ENCODE measurements at places on chromosomes 1 and 21. TPM values are rescaled to one million over a fixed set of nuclear protein-coding genes. Genes with fewer than 3 reads are reported as not detected.
A peak's percentile ranks its signal among the peaks of the same experiment; 100 is the strongest.

DNA sequence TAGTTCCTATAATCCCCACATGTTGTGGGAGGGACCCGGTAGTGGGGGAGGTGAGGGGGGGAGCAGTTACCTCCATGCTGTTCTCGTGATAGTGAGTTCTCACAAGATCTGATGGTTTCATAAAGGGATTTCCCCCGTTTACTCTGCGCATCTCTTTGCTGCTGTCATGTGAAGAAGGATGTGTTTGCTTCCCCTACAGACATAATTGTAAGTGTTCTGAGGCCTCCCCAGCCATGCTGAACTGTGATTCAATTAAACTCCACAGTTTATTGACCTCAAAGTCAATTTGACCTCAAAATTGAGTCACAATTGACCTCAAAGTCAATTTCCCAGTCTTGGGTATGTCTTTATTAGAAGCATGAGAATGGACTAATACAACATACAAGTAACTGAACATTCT is 19.7 kb downstream of the DPH5 start:
- peak; percentile 24 for DNase-seq

DNA sequence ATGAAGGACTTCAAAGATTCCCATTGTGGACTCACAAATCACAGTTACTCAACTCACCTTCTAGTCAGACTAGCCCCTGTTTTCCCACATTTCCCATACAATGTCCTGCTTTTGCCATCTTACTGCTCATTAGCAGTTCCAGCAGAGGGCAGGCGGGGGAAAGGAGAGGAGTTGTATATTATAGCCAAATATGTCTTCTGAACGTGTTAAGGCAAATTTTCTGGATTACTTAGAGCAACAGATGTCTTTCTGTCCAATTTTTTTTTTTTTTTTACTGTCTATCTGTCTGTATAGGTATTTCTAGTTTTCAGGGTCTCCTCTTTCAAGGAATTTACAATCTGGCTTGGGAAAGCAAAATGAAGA is 29.9 kb upstream of the DDAH1 start:
- peak; percentile 79 for DNase-seq

DNA sequence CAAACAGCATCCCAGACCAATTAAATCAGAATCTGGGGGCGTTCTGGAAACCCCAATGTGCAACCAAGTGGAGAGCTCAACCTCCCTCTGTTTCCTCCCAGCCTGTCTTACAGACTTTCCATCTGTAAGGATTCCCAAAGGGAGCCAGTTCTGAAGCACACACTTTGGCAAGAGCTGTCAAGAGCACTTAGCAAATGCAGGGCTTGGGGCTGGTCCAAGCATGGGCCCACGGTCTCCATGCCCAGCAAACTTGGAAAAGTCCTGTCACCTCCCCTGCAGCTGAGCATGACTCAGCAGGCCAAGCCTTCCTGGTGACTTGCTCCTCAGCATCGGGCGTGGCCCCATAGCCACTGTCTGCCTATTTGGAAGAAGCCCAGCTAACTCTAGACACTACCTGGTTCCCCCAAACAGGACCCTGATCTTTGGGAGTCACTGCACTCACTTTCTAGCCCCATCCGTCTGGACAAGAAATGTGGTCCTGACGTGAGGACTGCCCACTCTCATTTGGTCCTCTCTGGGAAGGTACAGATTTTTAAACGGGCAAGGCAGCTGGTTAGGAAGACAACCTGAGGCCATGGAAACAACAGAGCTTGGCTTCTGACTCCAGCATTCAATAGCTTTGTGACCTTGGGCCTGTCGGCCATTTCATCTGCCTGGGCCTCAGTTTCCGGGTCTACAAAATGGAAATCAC is 16.9 kb downstream of the SLC2A1 start:
- DNase-seq, result peak; percentile 87

Gene C1orf56
- total RNA-seq, result 4.7 TPM

- DNase-seq, result no peak
These were observed 404.2 kb downstream of the PLPP3 start for GRCh38 chr1:56175211-56175610.

DNA sequence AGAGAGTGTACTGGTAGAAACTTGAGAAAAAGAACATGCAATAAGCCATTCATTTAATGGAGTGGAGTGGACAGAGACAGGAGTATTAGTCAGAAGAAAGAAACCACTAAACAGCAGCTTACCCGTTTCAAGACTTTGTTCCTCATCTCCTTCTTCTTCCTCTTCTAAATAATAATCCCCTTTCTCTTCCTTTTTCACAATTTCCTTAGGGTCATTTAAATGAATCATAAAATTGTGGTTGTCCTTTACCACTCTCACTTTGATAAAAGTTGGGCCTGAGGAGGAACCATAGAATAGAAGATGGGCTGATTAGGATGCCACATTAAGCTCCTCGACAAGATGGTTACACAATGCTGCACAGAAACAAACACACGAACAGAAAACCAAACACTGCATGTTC is 109.6 kb downstream of the WDR3 start:
- DNase-seq, result no peak

DNA sequence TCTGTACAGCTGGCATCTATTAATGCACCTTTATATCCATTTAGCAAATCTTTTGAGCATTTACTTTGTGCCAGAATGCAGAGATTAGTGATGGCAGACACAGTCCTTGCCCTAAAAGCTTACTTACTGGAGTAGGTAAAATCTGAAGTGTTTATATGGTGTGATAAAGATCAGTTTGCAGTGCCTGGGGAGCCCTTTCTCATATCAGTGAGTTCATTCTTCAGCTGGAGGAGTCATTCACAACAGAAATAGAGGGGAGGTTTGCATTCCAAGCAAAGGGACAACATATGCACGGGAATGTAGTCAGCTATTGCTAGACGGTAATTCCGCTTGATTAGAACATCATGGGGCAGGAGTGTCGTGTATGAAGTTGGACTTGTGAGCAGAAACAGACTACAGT is 8.4 kb downstream of the SLC35F3 start:
- DNase-seq, result no peak

GRCh38 chr1:209768354-209768774 is 12.5 kb downstream of the TRAF3IP3 start:
- DNase-seq, result no peak

DNA sequence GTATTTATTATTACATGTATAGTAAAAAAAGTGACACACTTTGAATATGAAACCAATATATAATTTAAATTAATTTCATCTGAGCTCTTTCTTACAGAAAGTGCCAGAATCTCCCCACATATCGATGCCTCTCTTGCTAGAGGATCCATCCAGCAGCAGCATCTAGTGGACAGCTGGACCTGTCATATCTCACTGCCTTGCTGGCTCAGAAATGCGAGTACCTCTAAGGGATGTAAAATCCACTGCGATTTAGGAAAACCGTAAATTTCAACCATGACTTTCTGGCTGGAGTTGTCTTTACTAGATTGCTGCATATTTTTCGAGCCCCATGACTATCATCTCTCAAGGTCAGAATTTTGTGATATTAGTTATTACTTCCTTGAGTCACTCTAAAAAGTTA is 333.8 kb downstream of the NEGR1 start:
- peak; percentile 4 for DNase-seq

Gene AMY1A
- not detected for total RNA-seq

DNA sequence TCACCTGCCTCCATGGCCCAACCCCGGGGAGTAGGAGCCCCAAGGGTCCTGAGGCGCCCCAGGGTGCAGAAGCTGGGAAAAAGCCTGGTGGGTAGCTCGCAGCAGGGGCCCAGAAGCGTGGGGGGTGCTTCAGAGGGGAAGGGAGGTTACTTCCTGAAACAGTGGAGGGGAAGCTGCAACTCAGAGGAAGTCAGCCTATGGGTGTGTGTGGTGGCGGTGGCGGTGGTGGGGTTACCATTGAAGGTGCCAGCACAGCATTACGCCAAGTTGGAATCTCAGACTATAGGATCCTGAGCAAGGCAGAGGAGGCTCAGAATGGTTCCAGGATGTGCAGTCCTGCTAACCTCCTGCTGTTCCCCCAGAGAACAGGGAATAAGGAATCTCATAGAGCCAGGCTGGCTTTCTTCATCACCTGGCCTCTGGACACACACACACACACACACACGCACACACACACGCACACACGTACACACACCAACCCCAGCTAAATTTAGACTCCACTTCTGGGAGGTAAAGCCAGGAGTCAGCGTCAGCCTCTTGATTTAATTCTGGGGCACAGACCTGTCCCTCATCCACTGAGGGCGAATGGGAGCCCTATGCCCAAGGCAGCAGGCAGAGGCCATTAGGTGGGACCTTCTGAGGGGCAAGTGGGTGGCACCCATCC is 1.3 kb downstream of the DENND4B start:
- DNase-seq, result peak; percentile 52

- DNase-seq, result peak; percentile 74
These were observed 45.6 kb downstream of the XCL2 start for GRCh38 chr1:168498159-168498631.

GRCh38 chr21:42235593-42235992 is 16.7 kb downstream of the ABCG1 start:
- no peak for DNase-seq

Gene PCP4L1
- total RNA-seq, result 0.17 TPM

GRCh38 chr1:208919371-208919770 is 664.1 kb upstream of the CAMK1G start:
- DNase-seq, result peak; percentile 69

Gene SERPINC1
- total RNA-seq, result not detected

DNA sequence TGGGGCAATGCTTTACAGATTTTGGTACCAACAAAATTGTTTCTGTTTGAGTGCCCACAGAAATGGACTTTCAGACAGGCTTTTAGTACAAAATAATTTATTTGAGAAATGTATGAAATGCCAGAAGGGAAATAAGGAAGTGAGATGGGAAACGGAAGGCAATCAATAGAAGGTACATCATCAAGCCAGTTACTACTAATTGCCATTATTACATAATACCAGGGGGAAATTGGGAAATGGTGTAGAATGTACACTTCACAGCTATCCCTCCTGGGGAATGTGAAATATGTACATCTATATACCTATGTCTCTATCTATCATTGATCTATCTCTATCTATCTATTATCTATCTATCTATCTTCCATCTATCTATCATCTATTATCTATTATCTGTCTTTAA is 264.6 kb upstream of the B3GALT2 start:
- no peak for DNase-seq

Gene IL12RB2
- total RNA-seq, result not detected

Gene CAMK2N1
- total RNA-seq, result 34.0 TPM

- no peak for DNase-seq
These were observed 179.9 kb upstream of the SPAG17 start for GRCh38 chr1:118364882-118365281.

- peak; percentile 97 for DNase-seq
These were observed 20.6 kb upstream of the PPM1J start for GRCh38 chr1:112735752-112736151.

- peak; percentile 98 for DNase-seq
These were observed 112.9 kb downstream of the ZBTB18 start for GRCh38 chr1:244163861-244164510.

Gene FHAD1
- total RNA-seq, result not detected

Gene ADAM30
- not detected for total RNA-seq

Gene TFF3
- total RNA-seq, result not detected

Gene UBL4B
- not detected for total RNA-seq

Gene OR2L2
- total RNA-seq, result not detected
